Naive thymus-derived CD4-positive, alpha-beta T cell (primary cell): ENCODE measurements at places on chromosomes 5 and 9.

DNA sequence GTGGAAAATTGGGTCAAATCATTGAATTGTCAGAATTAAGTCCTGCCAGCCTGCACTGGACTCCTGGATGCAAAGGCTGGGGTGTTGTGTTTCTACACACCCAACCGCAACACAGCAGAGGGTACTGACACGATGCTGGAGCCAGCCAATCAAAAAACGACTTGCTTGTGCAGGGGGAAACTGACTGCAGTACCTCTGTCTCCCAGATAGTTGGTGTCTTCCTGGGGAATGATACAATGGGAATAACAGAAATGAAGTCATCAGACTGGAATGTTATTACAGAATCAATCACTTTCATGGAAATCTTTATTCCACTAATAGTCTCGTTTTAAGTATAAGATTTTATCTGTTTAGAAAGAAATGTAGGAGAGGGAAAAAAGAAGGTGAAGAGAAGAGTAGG, 330.3 kb downstream of the MLLT3 start:
- no peak overlapping the region for H3K4me3 ChIP-seq
- peaks cover 7% of the 10 kb centered on the region for H3K4me1 ChIP-seq
- H3K27me3 ChIP-seq: no peaks in the 10 kb centered on the region
- DNase-seq: no peak
- no peaks in the 10 kb centered on the region for H3K36me3 ChIP-seq

DNA sequence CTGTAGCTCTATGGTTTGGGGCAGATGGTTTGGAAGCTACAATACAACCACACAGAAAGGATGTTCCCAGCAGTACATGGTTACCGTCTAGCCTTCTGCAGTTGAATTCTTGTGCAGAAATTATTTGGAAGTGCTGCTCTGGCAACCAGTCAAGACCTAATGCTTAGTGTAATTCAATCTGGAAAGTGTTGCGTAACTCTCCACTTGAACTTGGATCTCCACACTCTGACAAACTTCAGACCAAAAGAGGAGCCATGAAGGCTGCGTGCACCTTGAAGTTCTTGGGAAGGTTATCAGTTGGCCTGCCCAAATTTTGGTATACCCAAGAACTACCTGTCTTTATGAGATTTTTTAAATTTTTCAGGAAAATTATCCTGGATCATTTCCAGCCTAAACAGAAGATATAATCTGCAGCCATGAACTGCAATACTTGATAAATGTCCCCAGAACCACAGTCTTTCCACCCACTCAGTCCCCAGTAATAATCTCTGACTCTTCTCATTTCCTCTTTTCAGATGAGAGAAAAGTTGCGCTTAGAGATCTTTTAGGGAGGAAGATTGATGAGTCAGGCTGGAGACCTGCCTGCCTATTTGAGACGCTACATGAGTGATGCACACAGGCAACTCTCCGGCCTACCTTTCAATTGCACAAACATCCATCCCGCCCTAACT, 159.9 kb downstream of the FANCC start:
- no peak overlapping the region for H3K4me3 ChIP-seq
- H3K4me1 ChIP-seq: no peaks in the 10 kb centered on the region
- no peaks in the 10 kb centered on the region for H3K27me3 ChIP-seq
- no peaks in the 10 kb centered on the region for H3K36me3 ChIP-seq
- H3K27ac ChIP-seq: no peak overlapping the region

- no peaks in the 10 kb centered on the region for H3K27me3 ChIP-seq
- H3K4me1 ChIP-seq: no peaks in the 10 kb centered on the region
- no peak overlapping the region for H3K4me3 ChIP-seq
- H3K27ac ChIP-seq: no peak overlapping the region
- no peaks in the 10 kb centered on the region for H3K36me3 ChIP-seq
- no peak for DNase-seq
Measured at GRCh38 chr9:36823934-36824333, 210.1 kb downstream of the PAX5 start.

DNA sequence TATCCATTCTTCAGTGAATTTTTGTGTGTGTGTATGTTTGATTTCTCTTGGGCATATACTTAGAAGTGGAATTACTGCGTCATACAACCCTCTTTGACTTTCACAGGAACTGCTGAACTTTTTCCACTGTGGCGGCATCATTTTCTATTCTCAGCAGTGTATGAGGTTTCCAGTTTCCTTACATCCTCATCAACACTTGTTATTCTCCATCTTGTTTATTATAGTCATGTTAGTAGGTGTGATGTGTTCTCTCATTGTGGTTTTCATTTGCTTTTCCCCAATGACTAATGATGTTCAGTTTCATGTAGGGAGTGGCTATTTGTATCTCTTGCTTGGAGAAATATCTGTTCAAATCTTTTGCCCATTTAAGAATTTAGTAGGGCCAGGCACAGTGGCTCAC, 2.6 kb downstream of the ZNF79 start:
- H3K27ac ChIP-seq: no peak overlapping the region
- H3K4me1 ChIP-seq: peaks cover 12% of the 10 kb centered on the region
- no peaks in the 10 kb centered on the region for H3K27me3 ChIP-seq
- H3K36me3 ChIP-seq: peaks cover 3% of the 10 kb centered on the region

DNA sequence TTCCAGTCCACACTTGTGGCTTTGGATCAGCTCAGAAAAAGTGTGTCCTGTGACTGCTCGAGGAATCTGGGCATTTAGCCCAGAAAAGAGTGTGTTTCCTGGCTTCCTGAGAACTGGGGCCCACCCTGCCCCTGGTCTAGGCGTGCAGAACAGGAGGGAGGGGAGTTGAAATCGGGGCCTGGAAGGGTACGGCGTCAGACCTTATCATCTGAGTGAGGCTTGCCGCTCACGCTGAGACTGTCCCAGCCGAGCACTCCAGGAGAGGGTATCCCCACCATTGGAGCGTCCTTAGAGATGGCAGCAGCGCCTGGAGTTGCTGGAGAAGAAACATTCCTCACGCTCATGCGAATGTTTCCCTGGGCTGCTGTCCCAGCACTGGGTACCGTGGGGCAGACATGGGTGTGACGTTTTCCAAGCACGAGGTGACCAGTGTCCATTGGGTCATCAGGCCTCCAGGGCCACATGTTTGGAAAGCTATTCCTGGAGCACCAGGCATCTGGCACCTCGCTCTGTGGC, 22.5 kb downstream of the NEK6 start:
- no peaks in the 10 kb centered on the region for H3K27me3 ChIP-seq
- H3K4me3 ChIP-seq: no peak overlapping the region
- no peak overlapping the region for H3K27ac ChIP-seq
- H3K36me3 ChIP-seq: no peaks in the 10 kb centered on the region

DNA sequence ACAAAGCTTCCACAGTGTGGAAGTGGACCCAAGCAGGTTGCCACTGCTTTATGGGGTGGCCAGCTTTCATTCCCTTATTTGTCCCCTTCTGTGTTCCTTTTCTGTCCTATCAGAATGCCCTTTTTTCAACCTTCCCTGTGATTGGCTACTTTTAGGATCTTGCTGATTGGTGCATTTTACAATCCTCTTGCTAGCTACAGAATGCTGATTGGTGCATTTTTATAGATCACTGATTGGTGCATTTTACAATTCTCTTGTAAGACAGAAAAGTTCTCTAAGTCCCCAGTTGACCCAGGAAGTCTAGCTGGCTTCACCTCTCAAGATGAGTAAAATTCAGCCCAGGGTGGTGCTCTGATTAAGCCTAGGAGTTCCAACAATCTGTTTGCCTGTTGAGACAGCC, 157.2 kb upstream of the ERCC6L2 start:
- no peaks in the 10 kb centered on the region for H3K36me3 ChIP-seq
- H3K4me1 ChIP-seq: no peaks in the 10 kb centered on the region
- no peak overlapping the region for H3K4me3 ChIP-seq

GRCh38 chr5:147804334-147804733, 21.8 kb upstream of the JAKMIP2 start:
- no peak overlapping the region for H3K27ac ChIP-seq
- H3K27me3 ChIP-seq: no peaks in the 10 kb centered on the region
- H3K4me3 ChIP-seq: no peak overlapping the region
- DNase-seq: no peak

DNA sequence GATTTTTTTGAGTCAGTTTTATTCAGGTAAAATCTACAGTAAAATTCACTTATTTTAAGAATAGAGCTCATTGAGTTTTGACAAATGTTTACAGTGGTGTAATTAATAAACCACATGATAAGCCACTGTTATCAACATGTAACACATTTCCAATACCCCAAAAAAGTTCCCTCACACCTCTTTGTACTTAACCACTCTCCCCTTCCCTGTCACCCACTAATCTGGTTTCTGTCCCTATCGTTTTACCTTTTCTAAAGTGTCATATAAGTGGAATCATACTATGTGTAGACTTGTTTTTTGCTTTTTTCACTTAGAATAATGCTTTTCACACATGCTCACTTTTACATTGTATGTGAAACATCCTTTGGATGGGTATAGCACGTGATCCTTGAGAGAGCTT, 127.2 kb downstream of the KDM4C start:
- H3K36me3 ChIP-seq: no peaks in the 10 kb centered on the region
- DNase-seq: no peak
- no peak overlapping the region for H3K27ac ChIP-seq
- H3K27me3 ChIP-seq: no peaks in the 10 kb centered on the region

DNA sequence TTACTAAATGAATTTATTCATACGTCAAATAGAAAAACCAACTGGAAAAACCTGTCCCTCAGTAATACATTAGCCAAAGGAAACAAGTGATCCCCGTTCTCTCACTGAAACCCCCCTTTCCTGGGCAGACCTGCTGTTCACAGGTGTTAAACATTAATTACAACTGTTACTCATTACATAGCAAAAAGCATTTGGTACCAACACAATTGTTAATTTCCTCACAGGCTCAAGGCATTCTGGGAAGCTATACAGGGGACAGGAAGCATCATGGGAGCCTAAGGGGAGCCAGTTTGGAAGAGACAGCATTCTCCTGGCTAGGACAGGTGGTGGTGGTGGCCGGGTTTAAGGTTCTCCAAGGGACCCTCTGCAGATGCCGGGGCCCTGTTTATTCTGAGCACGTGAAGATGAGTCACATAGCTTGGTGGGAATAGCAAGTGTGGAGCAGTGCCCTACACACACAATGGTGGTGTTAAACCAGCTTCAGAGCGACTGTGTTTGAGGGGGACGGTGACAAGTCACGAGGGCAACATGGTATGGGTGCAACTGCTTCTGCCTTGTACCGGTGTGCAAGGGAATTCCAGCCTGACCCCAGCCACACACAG, 62.6 kb upstream of the SLC25A51 start:
- no peak for DNase-seq
- no peaks in the 10 kb centered on the region for H3K36me3 ChIP-seq
- H3K27me3 ChIP-seq: no peaks in the 10 kb centered on the region
- H3K27ac ChIP-seq: no peak overlapping the region
- H3K4me1 ChIP-seq: no peaks in the 10 kb centered on the region

DNA sequence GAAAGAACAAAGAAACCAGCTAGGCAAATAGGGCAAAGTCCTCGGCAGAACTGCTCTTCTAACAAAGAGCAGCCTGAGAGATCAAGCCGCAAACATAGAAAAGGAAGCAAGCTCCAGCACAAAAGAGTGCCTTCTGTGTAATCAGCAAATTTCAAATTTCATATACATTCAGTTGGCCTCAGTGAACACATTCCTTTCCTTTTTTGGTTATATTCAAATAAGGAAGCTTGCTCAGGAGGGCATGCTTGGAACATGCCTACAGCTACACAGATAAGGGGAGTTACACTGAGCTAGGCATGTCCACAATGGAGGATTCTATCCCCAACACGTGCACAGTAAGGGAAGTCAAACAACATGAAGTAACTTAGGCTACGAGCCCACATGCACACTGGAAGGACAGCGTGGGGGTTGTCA, 23.4 kb downstream of the IL33 start:
- no peaks in the 10 kb centered on the region for H3K36me3 ChIP-seq
- H3K4me3 ChIP-seq: no peak overlapping the region
- no peak for DNase-seq
- no peaks in the 10 kb centered on the region for H3K4me1 ChIP-seq
- no peak overlapping the region for H3K27ac ChIP-seq

DNA sequence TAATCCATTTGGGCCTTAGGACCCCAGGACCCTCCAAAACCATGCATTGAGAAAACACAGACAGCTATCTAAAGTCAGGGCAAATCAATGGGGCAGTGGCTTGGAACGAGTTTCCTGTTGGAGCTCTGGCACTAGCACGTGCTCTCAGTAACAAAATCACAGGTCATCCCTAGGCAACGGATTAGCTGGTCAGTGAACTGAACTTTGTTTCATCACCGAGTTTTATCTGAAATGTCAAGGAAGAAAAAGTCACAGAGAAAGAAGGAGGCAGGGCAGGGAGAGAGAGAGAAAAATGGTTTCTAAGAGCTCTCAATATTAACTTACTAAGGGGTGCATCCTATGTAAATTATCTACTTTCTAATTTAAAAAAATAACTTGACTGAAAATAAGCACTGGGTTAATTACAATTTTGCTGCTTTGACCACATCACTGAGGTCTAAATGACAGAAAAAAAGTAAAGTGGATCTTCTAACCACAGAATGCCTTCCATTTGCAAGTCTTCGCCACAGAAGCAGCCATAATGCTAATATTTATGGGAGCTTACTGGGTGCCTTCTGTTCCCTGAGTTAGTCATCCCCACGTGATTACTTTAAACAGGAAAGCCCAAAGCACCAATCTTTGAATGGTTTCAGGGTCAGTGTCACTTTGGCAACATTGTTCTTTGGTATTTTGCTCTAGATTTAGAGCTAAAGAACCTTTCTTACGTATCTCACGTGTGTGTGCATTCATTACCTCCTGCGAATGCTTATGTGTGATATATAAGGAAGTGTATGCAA, 503.9 kb downstream of the RASEF start:
- no peak for DNase-seq
- H3K36me3 ChIP-seq: no peaks in the 10 kb centered on the region
- no peaks in the 10 kb centered on the region for H3K27me3 ChIP-seq
- H3K27ac ChIP-seq: no peak overlapping the region
- H3K4me1 ChIP-seq: no peaks in the 10 kb centered on the region

DNA sequence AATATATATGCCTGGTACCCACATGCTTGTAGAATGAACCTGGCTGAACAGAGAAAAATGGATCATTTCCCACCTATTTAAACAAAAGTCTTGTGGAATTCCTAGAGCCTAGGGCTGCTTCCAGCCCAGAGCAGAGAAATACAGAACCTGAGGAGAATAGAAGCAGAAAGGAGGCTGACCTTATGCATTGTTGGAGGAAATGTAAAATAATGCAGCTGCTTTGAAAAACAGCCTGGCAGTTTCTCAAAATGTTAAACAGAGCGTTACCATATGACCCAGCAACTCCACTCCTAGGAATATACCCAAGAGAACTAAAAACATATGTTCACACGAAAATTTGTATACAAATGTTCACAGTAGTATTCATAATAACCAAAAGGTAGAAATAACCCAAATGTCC, 15.1 kb downstream of the MAPKAP1 start:
- H3K27me3 ChIP-seq: no peaks in the 10 kb centered on the region
- no peak for DNase-seq
- no peaks in the 10 kb centered on the region for H3K36me3 ChIP-seq
- no peak overlapping the region for H3K27ac ChIP-seq
- no peaks in the 10 kb centered on the region for H3K4me1 ChIP-seq
- no peak overlapping the region for H3K4me3 ChIP-seq

DNA sequence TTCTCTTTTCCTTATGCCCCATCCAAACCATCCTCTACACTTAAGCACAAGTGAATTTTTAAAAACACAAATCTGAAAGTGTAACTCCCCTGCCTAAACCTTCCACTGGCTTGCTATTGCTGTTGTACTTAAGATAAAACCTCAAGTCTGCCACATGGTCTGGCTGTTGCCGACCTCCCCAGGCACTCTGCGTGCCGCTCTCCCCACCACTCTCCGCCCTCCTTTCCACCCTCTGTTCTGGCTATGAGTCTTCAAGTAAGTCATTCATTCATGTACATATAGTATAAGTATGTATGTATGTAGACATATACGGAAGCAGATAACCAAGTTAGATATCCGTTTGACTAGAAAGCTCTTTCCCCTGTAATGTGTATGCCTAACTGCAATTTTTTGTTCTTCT, 94.7 kb upstream of the ANKRD55 start:
- peaks cover 22% of the 10 kb centered on the region for H3K4me1 ChIP-seq
- peak overlapping the region; percentile 3 for H3K4me3 ChIP-seq
- peak; percentile 21 for DNase-seq
- H3K36me3 ChIP-seq: no peaks in the 10 kb centered on the region
- no peaks in the 10 kb centered on the region for H3K27me3 ChIP-seq
